Effector CD8-positive, alpha-beta T cell (primary cell): ENCODE measurements at places on chromosomes 1 and 21.

- no peak for DNase-seq
These were observed 12.2 kb downstream of the SLC45A3 start for GRCh38 chr1:205667909-205668643.

DNA sequence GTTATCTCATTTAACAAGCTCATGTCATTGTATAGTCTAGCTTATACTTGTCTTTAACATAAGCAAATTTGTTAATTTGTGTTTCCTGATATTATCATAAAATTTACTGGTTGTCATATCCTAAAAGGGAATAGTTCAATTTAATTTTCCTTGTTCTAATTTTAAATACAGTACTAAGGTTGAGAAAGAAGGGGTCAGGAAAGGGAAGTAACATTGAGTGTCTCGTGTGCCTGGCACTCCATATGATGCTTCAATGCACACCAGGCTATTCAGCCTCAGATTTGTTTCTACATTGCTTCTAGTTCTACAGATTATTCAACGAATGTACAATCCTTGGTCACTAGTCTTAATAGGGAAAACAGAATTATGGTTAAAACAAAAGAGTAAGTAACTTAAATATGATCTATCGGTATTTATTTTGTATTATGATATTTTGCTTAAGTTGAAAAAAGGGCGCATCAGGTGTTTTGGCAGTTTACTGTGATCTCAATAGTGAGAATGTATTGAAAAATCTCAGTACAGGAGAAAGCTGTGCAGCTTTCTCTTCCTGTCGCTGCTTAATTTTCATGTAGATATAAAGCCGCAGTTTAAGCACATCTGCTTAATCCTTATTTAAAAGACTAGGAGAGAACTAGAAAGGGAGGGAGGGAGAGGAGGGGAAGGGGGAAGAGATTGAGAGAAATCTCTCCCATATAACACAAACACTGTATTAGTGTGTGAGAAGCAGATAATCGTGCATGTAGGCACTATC is 13.0 kb downstream of the PTPRC start:
- DNase-seq = no peak

- no peak for DNase-seq
These were observed 597.3 kb upstream of the PLXNA2 start for GRCh38 chr1:208841436-208841835.

DNA sequence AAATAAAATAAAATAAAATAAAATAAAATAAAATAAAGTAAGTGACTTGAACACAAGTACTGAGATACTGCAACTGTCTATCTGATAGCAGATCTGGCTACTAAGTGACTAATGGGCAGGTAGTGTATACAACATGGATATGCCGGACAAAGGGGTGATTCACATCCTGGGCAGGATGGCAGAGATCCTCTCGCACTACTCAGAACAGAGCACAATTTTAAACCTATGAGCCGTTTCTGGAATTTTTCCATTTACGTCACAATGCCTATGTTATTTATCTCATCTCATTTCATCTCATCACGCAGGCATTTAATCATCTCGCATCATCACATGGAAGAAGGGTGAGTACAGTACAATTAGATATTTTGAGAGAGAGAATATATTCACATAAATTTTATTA is 233.3 kb upstream of the COA6 start:
- DNase-seq = no peak

GRCh38 chr1:114097109-114097508 is 56.6 kb downstream of the SYT6 start:
- no peak for DNase-seq

GRCh38 chr1:42136466-42136865 is 16.7 kb upstream of the GUCA2B start:
- DNase-seq = no peak

- no peak for DNase-seq
These were observed 43.6 kb downstream of the SLC19A1 start for GRCh38 chr21:45498646-45499000.

DNA sequence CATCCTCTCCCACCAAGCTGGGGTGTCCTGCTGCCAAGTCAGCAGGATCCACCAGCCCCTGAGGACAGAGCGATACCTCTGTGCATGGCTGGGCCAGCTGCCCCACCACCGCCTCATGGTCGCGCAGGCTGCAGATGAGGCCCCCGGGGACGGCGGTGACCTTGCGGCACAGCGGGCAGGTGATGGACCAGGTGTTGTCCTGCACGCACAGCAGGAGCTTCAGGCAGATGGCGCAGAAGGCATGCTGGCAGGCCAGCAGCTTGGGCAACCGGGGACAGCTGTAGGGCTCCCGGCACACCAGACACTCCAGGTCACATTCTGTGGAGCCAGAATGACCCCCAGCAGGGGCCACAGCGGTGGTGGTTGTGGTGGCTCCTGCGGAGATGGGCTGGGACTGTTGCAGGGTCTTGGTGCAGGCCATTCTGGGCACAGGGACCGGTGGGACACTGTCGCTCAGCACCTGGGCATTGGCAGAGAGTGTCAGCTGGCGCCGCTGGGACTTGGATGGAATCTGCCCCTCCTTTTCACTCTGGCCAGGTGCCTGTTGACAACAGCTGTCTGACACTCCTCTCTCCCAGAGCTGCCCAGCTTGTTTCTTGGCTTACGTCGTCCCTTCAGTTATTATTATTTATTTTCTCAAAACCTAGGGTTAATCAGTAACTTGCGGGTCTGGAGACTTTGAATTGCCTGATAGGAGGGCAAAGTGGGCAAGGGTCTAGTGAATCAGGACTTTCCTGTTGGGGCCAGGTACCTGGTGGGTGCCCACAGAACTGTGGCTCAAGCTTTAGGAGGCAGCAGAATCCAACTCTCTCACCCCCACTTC is at the start of gene RNF186:
Gene RNF186 (minus strand): TSS at position 603 of the 823 bp plus-strand sequence. CDS start 182 bp downstream, at position 421.
- no peak for DNase-seq

DNA sequence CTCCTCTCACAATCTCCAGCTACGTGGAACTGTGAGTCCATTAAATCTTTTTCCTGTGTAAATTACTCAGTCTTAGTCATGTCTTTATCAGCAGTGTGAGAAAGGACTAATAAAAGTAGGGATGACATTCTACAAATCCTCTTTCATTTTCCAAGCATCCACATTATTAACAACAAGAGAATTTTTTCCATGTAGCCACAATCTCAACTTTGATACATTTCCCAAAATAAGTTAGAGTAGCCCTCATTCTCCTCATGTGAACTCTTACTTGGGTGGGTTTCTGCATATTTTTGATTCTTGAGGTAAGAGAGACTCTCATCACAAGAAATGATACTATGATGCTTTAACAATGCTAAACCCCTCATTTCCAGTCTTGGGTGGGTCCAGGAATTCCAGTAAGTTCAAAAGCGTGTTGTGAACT is 52.8 kb downstream of the TNFSF18 start:
- DNase-seq = no peak

GRCh38 chr1:82840192-82840591 is 1039.5 kb downstream of the ADGRL2 start:
- no peak for DNase-seq

DNA sequence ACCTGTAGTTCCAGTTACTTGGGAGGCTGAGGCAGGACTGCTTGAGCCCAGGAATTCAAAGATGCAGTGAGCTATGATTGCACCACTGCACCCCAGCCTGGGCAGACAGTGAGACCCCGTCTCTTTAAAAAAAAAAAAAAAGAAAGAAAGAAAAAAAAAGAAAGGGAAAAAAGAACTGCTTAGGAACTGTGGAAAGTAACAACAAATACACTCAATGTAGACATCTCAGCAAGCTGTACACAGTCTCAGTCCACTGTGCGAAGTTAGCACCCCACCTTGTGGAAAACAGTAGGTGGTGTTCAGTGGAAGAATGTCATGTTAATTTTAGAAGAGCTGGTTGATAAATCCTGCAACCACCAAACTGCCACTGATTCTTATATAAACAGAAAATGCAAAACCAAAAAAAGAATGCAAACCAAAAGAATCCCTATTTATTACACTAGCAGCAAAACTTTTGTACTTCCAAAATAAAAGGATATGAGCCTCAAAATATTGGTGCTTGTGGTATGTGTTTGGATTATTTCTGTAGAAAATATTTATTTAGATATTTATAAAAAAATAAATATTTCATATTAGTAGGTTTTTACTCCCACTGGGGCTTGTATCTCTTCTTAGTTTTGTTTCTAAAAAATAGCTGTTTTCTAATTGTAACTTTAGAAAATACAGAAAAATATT is 31.1 kb downstream of the ALG14 start:
- DNase-seq = no peak

GRCh38 chr1:145601593-145601992 is 6.2 kb upstream of the GPR89A start:
- DNase-seq = no peak

DNA sequence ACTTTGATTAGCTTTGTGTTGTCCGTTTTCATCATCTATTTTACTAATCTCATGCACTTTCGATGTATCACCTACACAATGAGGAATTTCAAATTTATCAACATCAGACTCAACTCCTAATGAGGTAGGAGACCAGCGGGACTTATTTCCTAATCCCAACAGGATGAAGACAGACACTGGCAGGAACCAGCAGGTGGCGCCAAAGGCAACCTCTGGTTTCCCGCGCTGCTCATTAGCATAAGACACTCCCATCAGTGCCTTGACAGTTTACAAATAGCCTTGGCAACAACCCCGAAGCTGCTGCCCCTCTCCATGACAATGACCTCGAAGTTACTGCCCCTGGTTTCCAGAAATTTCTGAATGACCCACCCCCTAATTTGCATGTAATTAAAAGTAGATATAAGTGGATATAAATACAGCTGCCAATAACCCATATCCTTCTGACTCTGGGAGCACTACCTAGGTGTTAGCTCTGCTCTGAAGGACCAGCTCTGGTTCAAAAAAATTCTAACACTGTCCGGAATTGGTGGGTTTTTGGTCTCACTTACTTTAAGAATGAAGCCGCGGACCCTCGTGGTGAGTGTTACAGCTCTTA is 974.8 kb downstream of the ADGRL2 start:
- DNase-seq = no peak

GRCh38 chr1:147480565-147480935 is 60.8 kb upstream of the BCL9 start:
- no peak for DNase-seq

GRCh38 chr1:85195703-85196102 is 5.1 kb downstream of the SYDE2 start:
- DNase-seq = no peak

DNA sequence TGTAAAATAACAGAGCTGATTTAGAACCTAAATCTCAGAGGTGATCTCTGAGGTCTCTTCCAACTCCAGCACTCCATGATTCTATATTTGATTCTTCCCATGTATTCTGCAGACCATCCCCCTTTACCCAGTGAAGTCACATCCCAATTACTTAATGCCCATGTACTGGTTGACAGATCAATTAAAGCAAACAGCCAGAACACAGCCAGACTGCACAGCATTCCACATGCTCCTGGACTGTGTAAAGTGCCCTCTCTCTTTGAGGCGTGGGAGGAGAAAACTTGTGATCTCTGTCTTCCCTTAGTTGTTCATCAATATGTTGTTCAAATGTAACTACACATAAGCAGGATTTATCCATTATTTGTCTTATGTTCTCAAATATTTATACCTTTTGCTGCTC is 18.1 kb downstream of the NOS1AP start:
- no peak for DNase-seq

DNA sequence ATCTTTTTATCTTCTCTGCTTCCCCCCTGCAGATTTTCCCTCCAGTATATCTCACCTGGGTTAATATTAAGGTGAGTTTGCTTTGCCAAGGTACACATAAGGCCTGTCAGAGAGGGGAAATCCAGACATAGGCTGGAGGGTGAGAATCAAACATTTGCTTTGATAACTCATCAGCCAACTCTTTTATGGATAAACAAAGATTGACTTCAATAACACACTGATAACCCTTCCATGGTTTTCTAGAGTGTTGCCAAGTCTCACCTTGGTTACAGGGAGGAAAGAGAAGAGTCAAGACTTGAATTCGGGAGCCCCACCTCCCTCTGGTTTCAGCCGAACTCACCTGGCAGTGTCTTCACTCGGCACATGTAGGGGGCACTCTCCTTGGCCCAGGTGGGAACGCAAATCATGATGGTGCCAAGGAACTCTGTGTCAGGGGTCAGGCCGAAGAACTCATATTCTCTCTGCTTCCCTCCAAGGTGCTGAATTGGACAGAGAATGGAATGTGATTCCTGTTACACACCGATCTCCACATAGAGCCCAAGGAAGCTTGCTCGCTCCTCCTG is 15.1 kb downstream of the IL22RA1 start:
- no peak for DNase-seq

DNA sequence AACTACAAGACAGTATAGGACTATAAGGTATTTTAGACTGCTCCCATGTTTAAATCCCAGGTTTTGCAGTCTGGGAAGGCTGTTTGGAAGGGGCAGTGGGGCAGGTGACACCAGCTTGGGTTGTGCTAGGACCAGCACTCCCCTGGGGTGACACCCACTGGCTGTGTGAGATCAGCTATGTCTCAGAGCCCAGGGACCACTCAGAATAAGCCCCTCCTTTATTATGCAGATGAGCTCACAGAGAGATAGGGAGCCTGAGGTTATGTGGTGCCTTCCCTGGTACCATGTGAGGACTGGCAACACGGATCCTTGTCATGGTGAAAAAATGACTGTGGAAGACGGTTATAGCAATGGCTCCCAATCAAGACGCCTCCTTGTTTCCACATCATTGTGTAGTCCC is 71.0 kb downstream of the NENF start:
- no peak for DNase-seq

GRCh38 chr1:65840683-65841082 is 48.0 kb downstream of the PDE4B start:
- DNase-seq = no peak

GRCh38 chr1:220803401-220804201 is 16.9 kb downstream of the MTARC1 start:
- DNase-seq = no peak

- no peak for DNase-seq
These were observed 125.3 kb downstream of the GREM2 start for GRCh38 chr1:240486611-240487010.

- no peak for DNase-seq
These were observed 2.4 kb downstream of the GPR157 start for GRCh38 chr1:9126511-9126910.

- DNase-seq = no peak
These were observed 56.9 kb downstream of the UBR4 start for GRCh38 chr1:19153169-19153568.

DNA sequence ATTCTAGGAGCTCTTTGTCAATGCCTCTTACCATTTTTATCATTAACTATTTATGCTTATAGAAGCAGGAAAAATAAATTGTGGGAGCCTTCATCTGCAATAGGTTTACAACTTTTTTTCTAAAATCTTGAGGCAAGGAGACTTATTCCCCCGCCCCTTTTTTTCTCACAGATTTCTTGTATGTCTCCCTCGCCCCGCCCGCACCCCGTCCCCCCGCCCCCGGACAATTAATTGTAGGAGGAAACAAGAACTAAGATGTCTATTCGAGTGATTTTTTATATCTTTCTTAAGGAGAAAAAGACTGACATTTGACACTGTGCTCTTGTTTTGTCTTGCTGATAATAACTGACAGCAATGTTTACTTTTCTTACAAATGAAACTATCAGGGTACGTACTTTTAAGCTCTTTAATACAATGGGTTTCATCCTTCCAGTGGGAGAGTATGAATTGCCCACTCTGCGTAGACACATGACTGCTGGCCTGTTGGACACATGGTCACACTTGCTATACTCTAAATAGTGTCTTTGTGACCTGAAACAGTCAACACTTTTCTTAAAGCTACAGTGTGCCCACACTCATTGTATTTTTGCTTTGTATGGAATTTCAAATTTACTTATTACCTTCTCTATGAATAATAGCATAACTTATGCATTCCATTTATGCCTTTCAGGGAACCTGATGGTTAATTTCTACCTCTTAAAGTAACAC is 1.5 kb upstream of the IVNS1ABP start:
- DNase-seq = no peak
